Activated naive CD4-positive, alpha-beta T cell treated with anti-CD3 and anti-CD28 coated beads, Interleukin-2, amount 10 ng/mL, durations not matched to agents 5 hours and 36 hours (primary cell): ENCODE measurements at places on chromosomes 3 and 15. TPM values are rescaled to one million over a fixed set of nuclear protein-coding genes. Genes with fewer than 3 reads are reported as not detected.

Gene BTLA
- total RNA-seq: 72.1 TPM

Gene ROPN1
- total RNA-seq: not detected

Gene ABHD14A
- 13.2 TPM for total RNA-seq

Gene CLDN11
- total RNA-seq: 0.10 TPM

Gene ADAMTS7
- total RNA-seq: not detected

Gene LRTM1
- total RNA-seq: not detected

Gene CEMIP
- total RNA-seq: not detected

Gene ATP13A3
- total RNA-seq: 74.2 TPM

Gene CHRM5
- not detected for total RNA-seq

Gene EFCC1
- total RNA-seq: not detected

Gene LTK
- 0.17 TPM for total RNA-seq

Gene GATA2
- total RNA-seq: not detected

Gene ALDH1A3
- not detected for total RNA-seq

Gene TMEM207
- total RNA-seq: not detected

Gene SKOR1
- total RNA-seq: 0.36 TPM

Gene LDHAL6B
- not detected for total RNA-seq

Gene HYAL1
- total RNA-seq: 0.24 TPM

Gene CYP8B1
- not detected for total RNA-seq

Gene C3orf70
- total RNA-seq: 0.05 TPM

Gene CDV3
- 218 TPM for total RNA-seq

Gene TRANK1
- 72.4 TPM for total RNA-seq

Gene PRTG
- not detected for total RNA-seq

Gene SI
- total RNA-seq: not detected

Gene SERPINI2
- total RNA-seq: not detected

Gene CNTN6
- total RNA-seq: not detected

Gene DUOXA2
- not detected for total RNA-seq

Gene FAM43A
- total RNA-seq: 2.0 TPM
